ENCODE measurements at places on chromosomes 6 and 20. TPM values are rescaled to one million over a fixed set of nuclear protein-coding genes. Genes with fewer than 3 reads are reported as not detected.

FAM83D gene
- not detected for polyA plus RNA-seq

CDH22 gene
- polyA plus RNA-seq, result not detected

GRCh38 chr20:63123331-63123741 lies 92.6 kb downstream of the YTHDF1 start:
- H3K27me3 ChIP-seq, result no peaks in the 10 kb centered on the region
- H3K4me3 ChIP-seq, result no peak overlapping the region
- H3K27ac ChIP-seq, result no peak overlapping the region
- no peaks in the 10 kb centered on the region for H3K36me3 ChIP-seq
- no peak for DNase-seq
- H3K4me1 ChIP-seq, result no peaks in the 10 kb centered on the region

DNA sequence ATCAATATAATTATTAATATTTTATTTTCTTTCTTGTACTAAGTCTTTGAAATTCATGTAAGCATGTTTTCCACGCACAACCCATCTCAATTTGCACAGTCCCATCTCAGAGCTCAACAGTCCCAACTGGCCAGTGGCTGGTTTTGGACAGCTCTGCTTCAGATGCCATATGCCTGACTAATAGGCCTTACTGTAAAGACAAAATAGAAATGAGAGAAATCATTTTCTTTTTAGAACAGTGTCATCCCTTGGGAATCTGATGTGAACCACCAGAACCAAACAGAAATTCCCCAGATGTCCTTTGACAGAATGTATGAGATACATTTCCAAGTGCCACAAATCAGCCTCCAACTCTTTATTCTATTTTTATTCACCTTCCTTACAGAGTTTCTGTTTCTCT lies 338.9 kb downstream of the ESR1 start:
- H3K36me3 ChIP-seq, result peaks cover 39% of the 10 kb centered on the region
- H3K4me3 ChIP-seq, result no peak overlapping the region
- peaks cover 6% of the 10 kb centered on the region for H3K4me1 ChIP-seq
- peaks cover 6% of the 10 kb centered on the region for H3K27me3 ChIP-seq
- H3K27ac ChIP-seq, result peak overlapping the region; percentile 74
